SHP77 (cell line): ENCODE measurements at places on chromosomes 12 and 14.

DNA sequence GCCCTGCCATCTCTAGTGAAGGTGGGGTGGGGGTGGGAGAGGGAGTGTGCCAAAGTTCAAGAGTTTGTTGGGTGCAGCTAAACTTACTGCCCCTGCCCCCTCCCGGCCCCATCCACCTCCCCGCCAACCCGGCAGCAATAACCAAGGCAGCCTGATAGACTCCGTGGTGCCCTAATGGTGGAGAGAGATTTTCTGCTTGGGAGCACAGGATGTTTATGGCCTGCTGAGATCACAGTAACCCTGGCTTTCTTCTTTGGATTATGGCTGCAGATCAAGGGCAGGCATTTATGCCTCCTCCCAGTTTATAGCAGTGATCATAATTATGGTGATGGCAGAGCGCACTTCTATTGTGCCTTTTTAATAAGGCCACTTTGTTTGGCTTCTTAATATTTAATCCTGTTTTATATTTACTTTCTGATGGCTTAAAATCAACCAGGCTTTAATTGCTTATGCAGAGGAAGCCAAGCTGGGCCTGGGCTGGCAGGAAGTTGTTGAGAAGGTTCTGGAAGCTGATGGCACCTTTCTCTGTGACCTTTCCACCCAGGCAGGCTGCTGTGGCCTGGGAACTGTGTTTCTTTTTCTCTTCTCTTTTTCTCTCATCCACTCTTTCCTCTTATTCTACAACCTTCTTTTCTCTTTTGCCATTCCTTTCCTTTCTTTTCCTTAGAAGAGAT is 256.8 kb upstream of the FKBP4 start:
- no peak for DNase-seq

DNA sequence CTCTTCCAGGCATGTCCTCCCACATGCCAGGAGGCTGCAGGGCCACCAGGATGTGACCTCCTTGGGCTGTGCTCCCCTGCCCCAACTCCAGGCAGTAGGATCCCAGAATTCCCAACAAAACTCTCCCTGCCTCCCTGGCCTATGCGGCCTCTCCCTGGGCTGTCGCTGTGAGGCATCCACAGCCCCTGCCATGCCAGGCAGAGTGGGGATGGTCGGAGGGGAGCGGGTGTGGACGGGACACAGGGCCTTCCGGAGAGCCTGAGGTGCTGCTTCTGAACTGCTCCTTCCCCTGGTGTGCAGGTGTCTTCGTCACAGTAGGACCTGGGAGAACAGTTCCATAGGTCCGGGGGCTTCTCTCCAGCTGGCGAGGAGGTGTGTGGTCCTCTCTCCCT is 18.3 kb downstream of the GPR132 start:
- DNase-seq = no peak

- no peak for DNase-seq
These were observed 13.3 kb downstream of the BRF1 start for GRCh38 chr14:105287249-105288102.

GRCh38 chr12:8829621-8830020 is 7.2 kb downstream of the A2ML1 start:
- no peak for DNase-seq

DNA sequence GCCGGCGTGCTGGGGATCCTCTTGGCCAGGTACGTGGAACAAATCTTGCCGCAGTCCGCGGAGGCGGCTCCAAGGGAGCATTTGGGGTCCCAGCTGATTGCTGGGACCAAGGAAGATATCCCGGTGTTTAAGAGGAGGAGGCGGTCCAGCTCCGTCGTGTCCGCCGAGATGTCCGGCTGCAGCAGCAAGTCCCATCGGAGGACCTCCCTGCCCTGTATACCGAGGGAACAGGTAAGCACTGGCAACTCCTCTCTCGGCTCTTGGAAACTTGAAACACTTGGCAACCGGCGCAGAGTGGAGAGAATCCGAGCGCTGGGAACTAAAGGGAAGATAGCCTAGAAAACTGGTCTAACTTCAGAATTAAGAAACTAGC is 1.7 kb downstream of the PDE3A start:
- no peak for DNase-seq

DNA sequence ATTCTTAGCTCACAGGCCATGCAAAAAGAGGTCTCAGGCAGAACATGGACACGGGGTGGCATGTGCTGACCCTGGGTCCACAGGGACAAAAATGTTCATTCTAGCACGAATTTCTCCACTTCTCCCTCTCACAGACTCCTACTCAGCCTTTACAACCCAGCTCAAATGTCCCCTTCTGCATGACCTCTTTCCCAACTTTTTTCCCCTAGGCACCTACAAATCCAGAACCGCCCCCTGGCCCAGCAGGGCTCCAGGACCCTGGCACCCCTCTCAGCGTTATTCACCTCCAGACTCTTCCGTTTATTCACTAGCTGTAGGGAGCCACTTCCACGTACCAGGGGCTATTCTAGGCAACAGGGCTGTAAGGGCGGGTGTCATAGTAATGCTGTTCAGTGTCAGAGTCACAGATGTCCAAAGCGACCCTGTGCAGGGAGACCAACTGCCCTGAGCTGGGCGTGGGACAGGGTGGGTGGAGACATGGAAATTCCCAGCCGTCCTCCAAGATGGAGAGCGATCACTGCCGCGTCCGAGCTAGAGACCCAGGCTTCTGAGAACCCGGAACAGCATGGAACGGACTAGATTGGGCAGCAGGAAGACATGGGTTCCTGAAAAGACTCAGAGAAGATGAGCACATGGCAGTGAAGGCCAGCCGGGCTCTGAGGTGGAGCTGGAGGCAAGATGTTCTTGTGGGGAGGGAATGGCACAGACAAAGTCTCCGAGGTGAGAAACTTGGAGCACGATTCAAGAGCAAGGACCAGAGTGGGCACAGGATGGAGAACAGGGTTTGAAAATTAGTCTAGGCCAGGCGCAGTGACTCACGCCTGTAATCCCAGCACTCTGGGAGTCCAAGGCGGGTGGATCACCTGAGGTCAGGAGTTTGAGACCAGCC is 274.9 kb upstream of the RTL1 start:
- DNase-seq = no peak

DNA sequence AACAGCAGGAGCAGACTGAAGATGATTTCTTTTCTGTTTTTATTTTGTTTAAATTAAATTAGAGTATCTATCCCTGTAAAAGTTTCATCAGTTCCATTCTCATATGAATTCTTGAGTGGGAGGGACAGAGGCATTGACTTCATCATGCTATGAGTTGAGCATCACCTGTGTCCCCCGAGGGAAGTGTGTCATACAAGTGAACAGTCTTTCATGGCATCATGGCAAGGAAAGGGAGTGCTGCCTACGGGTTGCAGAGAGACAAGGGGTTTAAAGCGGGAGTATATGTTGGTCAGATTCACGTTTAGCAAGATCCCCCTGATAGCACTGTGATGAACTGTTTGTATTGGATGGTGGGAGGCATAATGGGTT is 52.7 kb upstream of the HIF1A start:
- DNase-seq = no peak

GRCh38 chr14:19974844-19975243 is 547 bp upstream of the OR4K15 start:
- no peak for DNase-seq

- no peak for DNase-seq
These were observed 37.8 kb downstream of the ANAPC7 start for GRCh38 chr12:110365489-110366320.

GRCh38 chr12:121001060-121001459 is 15.2 kb downstream of the C12orf43 start:
- DNase-seq = no peak

GRCh38 chr14:55867311-55867710 is 250.9 kb upstream of the PELI2 start:
- DNase-seq = no peak

GRCh38 chr14:66074537-66074936 is 411.6 kb upstream of the CCDC196 start:
- no peak for DNase-seq
